ENCODE measurements at places on chromosomes 13 and 19. TPM values are rescaled to one million over a fixed set of nuclear protein-coding genes. Genes with fewer than 3 reads are reported as not detected.
A peak's percentile ranks its signal among the peaks of the same experiment; 100 is the strongest.

Gene SELENOV
- not detected for total RNA-seq

Gene KIRREL2
- total RNA-seq: 0.19 TPM

Gene ECSIT
- total RNA-seq: 47.5 TPM

Gene CATSPERD
- total RNA-seq: not detected

Gene ACP7
- not detected for total RNA-seq

Gene ICAM5
- total RNA-seq: 1.5 TPM

- DNase-seq: no peak
These were observed 82.7 kb downstream of the TEX26 start for GRCh38 chr13:31015199-31015598.

- DNase-seq: no peak
These were observed 186.2 kb downstream of the PCDH9 start for GRCh38 chr13:67043901-67044300.

GRCh38 chr19:16456652-16457194 lies 15.0 kb downstream of the EPS15L1 start:
- DNase-seq: no peak

DNA sequence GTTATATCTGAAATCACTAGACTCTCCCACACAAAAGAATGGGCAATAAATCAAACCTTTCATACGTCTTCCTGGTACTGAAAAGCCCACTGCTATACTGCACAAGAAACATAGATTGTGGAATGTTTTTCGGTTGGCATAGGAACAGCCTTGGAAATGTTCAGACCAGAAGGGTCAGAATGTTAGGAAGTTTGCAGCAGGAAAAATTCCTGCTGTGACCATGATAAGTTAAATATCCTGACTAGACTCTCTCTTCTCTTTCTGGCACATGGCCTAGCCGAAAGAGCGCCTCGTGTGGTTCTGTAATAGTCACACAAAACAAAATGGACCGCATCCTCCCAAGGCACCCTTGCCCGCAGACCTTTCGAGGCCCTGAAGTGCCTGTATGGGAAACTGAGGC lies 427.2 kb downstream of the COG6 start:
- no peak for DNase-seq

DNA sequence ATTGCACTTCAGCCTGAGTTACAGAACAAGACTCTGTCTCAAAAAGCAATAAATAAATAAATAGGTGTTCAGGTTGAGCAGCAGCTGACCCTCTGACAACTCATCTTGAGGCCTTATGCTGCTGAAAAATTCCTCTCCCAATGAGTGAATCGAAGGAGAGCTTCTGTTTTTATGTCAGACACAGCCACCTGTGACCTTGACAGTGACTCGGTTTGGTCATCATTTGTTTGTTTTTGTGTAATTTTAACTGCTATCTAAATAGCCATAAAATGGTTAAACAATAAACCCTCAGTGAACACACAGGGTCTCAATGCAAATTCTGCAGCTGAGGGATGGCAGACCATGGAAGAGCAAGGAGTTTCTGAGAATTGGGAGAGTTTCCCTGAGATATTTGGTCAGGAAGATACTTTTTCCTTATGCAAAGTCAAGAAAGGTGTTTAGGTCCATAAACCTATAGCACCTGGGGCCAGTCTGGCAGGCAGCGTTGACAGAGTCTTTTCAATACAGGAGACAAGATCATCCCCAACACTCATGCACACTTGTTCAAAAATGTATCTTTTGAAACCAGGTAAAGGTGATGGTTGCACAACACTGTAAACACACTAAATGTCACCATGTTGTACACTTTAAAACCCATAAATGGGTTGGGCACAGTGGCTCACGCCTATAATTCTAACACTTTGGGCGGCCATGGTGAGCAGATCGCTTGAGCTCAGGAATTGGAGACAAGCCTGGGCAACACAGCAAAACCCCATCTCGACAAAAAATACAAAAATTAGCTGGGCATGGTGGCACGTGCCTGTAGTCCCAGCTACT lies 16.6 kb upstream of the SLC25A30 start:
- DNase-seq: no peak

GRCh38 chr19:4557971-4558941 lies 1.2 kb downstream of the SEMA6B start:
- no peak for DNase-seq

DNA sequence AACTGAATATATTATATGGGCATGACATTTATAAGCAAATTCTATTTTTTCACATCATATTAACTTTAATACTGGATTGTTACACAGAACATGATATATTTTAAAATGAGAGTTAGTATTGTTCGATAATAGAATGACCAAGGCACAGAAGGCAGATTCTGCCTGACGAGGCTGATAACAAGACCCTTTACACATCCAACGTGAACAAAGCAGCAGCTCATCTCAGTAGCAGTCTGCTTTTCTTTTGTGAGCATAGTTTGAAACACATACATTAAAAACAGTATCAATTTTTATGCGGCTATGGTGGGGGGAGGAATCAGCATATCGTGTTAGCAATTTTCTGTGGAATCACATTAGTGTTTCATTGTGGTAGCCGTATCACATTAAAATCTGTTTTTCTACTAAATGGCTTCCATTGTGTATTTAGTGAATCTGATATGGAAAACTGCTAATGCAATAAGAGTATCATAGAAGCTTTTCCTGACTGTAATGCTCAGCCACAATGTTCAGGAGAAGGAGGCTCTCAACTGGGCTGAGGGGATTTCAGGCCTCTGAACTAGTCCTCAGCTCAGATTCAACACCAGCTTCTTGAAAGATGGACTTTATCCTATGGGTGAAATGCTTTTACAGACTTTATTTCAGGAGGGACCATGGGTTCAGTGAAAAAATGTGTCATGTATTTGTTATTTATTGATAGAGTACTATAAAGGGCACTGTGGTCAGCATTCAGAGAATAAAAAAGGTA lies 4.0 kb downstream of the SMAD9 start:
- no peak for DNase-seq

- DNase-seq: no peak
These were observed 523.2 kb downstream of the KLF12 start for GRCh38 chr13:73610799-73611592.

GRCh38 chr19:355134-355533 lies 10.5 kb upstream of the MIER2 start:
- no peak for DNase-seq

- no peak for DNase-seq
These were observed 3.0 kb downstream of the ZNF577 start for GRCh38 chr19:51884713-51885112.

DNA sequence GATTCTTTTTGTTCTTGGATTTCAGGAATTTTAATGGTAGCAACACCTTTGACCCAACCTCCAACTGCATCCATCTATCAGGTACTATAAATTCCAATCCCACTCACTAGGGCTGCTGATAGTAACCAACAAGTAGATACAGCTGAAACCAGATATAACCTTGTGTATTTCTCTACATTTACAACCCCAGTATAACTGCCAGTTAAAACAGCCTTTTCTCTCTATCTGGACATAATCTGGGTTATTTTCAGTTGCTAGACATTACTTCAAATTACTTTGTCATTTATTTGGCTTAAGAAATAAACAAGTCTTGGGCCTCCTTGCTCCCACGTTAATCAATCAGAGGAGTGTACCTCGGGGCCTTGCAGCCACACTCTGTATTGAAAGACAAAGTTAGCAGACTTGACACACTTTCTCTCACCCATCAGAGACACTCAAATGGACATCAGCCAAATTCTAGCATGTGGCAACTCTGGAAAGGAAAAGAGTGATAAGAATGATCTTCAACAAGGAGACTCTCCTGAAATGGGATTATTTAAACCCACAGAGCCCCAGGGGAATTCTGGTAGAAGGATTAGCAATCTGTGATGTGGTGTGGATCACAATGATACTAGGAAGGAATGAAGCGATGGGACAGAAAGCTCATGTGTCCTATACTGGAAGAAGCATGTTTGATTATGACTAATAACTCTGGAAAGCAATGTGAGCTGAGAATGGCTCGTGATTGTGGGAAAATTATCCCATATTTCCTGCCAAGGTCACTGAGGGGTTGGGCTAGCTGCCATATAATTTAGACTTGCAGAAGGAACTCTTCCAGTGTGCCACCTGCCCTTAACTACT lies 157.5 kb downstream of the FLT1 start:
- DNase-seq: peak; percentile 22

DNA sequence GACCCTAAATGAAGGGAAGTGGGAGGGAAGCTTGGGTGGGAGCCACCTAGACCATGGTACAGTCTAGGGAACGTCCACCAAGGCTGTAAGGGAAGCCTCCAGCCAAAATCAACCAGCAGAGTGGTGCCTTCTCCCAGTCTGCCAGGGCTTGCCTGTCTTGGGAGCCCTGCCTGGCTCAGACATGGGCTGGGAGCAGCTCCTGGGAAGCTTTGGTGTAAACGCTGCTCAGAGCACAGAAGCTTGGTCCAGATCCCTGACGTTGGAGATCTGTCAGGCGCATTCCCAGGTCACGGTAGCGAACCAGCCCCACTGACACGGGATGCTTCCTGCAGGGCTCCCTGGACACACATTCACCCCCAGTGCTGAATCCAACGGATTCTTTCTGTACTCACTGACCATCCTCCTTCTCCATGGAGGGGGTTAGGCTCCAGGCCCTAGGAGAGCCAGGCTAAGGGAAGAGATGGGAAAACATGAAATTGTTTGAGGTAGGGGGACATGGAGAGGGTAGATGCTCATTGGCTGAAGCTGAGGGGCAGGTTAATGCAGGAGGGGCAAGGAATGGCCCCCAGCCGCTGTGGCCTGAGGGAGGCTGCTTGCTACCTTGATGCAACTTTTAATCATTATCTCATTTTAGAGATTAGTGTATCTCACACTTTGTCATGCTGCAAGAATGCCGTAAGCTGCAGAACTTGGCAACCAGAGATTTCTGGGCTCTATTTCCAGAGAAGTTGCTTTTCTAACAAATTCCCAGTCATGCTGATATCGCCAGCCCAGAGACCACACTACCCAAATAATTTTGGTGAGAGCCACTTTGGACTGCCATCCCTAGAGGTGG lies 195.8 kb downstream of the UQCRFS1 start:
- DNase-seq: no peak

- no peak for DNase-seq
These were observed 24.8 kb downstream of the C2CD4C start for GRCh38 chr19:383922-384798.

- peak; percentile 41 for DNase-seq
These were observed 12.0 kb upstream of the MATK start for GRCh38 chr19:3798137-3798536.

- DNase-seq: no peak
These were observed 1.1 kb downstream of the DACH1 start for GRCh38 chr13:71865874-71866334.

DNA sequence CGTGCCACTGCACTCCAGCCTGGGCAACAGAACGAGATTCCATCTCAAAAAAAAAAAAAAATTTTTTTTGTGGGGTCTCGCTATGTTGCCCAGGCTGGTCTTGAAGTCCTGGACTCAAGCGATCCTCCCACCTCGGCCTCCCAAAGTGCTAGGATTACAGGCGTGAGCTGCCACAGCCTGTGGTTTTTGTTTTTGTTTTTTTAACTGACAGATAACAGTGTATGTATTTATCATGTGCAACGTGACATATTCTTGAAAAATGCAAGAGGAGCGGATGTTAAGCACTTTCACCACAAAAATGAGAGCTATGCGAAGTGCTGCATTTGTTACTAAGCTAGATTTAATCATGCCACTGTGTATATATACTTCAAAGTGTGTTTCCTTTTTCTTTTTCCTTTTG lies 49.0 kb downstream of the ARHGEF18 start:
- DNase-seq: peak; percentile 95

- peak; percentile 77 for DNase-seq
These were observed 7.9 kb downstream of the UNC13A start for GRCh38 chr19:17680230-17680722.

DNA sequence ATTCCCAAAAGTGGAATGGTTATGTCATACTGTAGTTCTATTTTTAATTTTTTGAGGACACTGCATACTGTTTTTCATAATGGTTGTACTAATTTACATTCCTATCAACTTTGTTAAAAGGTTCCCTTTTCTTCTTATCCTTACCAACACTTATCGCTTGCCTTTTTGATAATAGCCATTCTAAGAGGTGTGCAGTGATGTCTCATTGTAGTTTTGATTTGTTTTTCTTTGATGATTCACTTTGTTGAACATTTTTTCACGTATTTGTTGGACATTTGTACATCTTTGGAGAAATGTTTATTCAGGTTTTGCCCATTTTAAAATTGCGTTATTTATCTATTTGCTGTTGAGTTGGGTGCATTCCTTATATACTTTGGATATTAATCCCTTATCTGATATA lies 188.8 kb upstream of the SPRY2 start:
- DNase-seq: no peak

DNA sequence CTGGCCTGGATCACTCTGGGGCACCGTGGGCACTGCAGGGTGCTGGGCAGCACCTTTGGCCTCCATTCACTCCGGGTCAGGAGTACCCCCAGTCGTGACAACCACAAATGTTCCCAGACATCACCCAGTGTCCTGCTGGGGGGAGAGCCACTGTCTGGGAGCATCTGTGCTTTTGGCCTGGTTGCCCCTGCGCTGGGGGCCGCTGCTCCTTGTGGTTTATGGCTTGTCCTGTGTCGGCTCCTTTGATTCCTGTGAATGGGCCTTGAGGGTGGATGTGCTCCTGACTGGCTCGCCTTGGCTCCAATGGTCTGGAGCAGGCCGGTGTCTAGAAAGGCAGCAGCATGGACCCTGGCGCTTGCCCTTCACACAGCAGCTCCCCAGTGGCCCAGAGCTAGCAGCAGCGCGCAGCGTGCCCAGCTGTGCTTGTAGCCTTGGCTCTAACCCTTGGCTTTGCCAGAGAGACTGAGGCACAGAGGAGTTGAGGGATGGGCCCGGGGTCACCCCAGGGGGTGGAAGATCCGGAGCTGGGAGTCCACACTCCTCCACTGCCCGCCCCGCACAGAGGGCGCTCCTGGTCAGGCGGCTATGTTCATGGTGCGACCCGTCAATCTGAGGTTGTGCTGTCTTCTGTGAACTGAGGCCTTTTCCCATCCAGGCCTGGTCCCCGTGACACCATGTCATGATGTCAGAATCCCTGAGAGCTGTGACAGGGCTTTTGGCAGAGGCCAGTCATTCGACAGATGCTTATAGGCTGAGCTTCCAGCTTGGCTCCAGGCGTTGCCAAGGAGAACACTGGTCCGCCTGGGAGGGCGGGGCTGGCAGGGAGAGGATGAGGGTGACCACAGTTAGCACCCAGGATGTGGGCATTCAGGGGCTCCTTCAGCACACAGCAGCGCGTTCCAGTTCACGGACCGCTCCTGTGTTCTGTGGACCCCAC lies 4.1 kb downstream of the DAZAP1 start:
- DNase-seq: no peak

DNA sequence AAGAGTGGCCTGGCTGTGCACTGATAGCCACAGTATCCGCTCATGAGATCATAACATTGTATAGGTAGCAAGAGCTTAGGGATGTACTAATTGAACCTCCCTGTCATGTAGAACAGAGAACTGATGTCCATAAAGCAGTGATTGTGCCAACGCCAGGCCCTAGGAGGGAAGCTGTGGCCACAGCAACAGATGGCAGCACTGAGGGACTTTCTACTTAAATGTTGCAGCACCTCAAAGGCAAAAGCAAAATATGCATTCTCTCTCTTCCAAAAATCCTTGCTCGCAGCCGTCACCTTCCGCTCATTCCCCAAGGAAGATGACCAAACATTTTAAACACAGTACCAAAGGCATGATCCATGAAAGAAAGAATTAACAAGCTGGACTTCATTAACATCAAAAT lies 32.3 kb downstream of the COL4A1 start:
- no peak for DNase-seq
